Lower leg skin (tissue), 4 donors: ENCODE measurements at places on chromosomes 1 and 21.

- DNase-seq, result no peak
Measured at GRCh38 chr21:45113543-45113942, 39.2 kb downstream of the ADARB1 start.

- no peak for DNase-seq
Measured at GRCh38 chr21:44778094-44778493, 23.5 kb downstream of the UBE2G2 start.

DNA sequence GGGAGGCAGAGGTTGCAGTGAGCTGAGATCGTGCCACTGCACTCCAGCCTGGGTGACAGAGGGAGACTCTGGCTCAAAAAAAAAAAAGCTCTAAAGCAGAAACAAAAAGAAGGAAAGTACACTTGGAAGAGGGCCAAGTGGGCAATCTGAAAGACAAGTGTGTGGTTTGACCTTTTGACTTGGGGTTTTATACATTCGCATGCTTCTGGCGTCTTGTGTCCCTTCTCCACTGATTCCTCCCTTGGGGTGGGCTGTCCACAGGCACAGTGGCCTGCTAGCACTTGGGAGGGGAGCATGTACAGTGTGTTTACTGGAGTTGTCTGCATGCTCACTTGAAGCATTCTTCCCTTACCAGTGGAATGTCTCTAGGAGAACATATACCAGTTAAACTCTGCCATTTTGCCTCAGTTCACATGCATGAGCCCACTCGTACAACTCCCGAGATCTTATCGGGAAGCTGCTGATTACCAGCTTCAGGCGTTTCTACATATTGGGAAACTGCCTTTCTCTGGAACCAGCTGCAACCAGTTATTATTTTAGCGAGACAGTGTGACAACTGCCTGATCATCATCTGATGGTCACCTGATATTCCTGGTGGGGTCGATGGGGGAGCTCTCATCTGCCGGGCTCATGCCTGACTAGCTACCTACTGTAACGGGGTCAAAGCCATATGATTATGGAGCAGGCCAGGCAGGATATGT, 113.5 kb upstream of the ZNF678 start:
- no peak for DNase-seq

- DNase-seq, result no peak
Measured at GRCh38 chr1:8094481-8095241, 68.6 kb upstream of the ERRFI1 start.

DNA sequence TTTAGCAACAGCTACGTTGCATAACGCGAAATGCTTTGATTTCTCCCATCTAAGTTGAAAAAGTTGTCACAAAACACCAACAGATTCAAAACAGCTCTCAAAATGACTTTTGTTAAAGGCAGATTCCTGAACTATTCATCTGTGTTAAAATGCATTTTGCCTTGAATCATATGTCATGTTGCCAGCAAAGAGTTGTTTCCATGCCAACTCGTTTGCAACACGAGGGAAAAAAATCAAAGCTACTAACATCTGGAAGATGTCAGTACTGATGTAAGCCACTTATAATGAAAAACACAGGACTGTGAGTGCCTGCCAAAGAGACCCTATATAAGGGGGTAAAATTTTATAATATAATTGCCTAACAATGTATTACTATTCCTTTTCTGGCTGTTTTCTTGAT, 182.7 kb upstream of the PTBP2 start:
- DNase-seq, result peak; percentile 74

GRCh38 chr1:99919220-99919619, 50.6 kb upstream of the SLC35A3 start:
- no peak for DNase-seq

- no peak for DNase-seq
Measured at GRCh38 chr1:209751627-209752231, 4.1 kb upstream of the TRAF3IP3 start.

DNA sequence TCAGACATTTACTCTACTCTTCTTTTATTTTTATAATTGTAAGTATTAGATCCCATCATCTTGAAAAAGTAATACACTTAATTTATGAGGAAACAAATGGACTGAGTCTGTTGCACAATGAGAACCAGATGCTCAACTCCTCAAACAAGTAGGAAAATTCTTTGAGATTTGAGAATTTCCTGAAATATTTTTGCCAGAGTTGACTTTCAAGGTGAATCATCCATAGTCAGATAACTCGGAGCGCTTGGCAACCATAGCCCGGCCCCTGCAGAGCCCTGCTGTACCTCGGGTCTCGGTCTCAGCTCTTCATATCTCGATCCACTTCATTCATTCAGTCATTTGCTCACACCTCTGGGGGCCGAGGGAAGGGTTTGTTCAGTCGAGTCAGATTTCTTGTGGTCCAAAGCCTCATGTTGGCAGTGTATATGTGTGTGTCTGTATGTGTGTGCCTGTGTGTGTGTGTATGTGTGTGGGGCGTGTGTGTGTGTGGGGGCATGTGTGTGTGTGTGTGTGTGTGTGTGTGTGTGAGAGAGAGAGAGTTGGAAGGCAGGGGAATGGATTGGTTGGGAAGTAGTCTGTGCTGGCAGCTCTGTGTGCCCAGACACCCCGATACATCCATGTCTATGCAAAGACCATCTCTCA, 18.1 kb upstream of the PCP4 start:
- DNase-seq, result no peak

DNA sequence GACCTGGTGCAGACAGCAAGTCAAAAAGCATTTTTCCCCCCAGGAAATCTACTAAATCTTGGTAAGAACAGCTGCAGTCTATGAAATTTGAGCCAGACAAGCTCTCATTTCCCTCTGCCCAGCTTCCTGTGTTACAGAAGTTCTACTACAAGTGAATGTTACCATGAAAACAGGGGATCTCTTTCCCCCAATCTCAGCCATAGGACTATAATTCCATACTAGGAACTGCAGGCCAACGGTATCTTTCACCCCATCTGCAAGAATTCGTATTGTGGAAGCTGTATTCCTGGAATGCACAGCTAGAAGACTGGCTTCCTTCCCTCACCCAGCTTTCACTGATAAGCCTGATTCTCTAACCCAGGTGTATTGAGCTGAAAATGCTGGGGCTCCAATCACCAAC, 1655.4 kb downstream of the BRINP3 start:
- no peak for DNase-seq

GRCh38 chr1:75092141-75092540, 42.0 kb upstream of the LHX8 start:
- no peak for DNase-seq

DNA sequence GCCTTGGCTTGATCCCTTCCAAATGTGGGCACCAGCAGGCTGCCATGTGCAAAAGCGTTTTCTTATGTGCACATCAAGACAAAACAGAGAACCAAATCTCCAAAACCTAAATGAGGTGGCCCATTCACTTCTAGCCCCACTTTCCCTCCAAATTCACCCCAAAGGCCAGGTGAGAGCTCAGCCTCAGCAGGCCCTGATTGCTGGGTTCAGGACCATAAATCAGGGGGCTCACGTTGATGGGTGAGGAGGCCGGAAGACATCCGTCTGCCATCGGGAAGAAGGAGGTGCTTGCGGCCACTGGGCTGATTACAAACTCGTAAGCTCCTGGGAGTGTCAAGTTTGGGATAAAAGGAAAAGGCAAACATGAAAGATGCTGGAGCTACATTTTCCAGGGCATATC, 86.7 kb upstream of the CLDN14 start:
- DNase-seq, result no peak

GRCh38 chr1:167373398-167373797, 144.9 kb downstream of the CD247 start:
- DNase-seq, result no peak

DNA sequence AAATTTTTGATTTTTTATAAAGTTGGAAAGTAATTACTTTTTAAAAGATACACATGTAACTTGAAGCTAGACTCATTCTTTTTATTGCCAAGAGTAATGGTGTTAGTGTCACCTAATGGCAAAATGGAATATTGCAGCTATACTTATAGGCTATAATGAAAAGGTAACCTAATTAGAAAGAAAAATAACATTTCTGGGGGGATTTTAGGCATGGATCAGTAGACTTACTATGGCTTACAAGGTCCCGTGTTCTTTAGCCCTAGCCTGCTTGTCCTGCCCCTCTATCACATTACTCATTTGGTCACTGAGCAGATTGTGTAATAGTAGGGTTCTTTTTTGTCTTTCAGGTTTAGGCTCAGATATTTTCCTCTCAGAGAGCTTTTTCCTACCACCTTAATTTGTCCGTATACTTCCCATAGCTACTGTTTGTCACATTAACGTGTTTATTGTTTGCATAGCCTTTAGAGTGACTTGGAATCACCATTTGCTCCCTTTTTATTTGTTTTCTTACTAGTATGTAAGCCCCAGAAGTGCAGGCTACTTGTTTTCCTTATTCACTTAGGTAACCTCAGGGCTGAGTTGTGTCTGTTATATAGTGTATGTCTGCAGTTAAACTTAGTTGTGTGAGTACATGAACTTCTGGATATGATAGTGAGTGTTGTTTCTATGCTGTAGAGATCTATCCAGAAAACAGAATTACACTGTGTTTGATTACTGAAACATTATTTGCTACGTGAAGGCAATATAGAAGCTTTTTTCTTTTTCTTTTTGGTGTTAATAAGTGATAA, 58.7 kb downstream of the RABGAP1L start:
- DNase-seq, result no peak

DNA sequence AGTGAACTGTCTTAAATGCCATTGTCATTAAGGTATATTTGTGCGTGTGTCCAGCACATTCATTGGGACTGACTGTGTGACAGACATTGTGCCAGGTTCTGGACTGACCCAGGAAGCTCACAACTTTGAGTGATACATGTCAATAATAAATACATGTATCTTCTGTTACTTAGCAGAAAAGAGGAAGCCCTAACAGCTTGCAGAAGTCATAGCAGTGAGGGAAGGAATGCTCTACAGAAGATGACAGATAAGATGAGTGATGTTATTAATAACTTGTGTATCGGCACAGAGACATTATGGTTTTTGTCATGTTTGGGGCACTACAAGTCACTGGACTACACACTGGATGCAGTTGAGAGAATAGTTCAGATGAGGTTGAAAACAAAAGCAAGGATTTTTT, 1.2 kb upstream of the SRSF11 start:
- DNase-seq, result no peak

DNA sequence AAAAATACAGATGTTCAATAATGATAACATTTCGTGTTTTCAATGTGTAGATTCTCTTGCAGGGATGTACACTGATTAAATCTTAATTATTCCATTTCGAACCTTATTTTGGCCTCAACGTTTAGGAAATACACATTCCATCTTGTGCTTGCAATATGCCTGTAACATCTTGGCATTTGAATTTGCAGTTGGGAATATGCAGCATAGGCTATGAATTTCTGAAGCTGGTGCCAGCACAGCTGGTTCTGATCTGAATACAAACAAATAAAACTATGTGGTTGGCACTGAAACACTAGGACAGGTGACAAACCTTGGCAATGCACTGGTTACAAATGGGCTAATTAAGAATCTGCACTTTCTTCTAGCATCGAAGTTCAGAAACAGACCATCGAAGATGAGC, 108.4 kb downstream of the ERG start:
- DNase-seq, result no peak

DNA sequence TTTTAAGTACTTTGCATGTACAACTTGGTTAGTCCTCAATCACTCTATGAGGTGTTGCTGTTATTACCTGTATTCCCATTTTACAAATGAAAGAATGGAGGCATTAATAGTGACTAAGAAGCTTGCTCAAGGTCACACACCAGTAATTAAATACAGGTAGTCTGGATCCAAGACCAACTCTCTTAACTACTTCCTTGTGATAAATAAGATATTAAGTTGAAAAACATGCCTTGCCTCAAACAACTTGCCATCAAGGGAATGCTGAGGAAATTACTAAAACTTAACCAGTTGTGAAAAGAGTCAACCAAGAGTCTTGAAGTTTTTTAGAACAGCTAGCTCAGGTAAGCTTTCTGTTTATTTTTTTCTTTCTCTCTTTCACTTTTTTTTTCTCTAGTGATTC, 21.0 kb upstream of the LAMC1 start:
- no peak for DNase-seq

- DNase-seq, result no peak
Measured at GRCh38 chr1:192914696-192915095, 105.9 kb downstream of the RGS2 start.

GRCh38 chr21:39377444-39378050, 28.7 kb upstream of the HMGN1 start:
- no peak for DNase-seq

DNA sequence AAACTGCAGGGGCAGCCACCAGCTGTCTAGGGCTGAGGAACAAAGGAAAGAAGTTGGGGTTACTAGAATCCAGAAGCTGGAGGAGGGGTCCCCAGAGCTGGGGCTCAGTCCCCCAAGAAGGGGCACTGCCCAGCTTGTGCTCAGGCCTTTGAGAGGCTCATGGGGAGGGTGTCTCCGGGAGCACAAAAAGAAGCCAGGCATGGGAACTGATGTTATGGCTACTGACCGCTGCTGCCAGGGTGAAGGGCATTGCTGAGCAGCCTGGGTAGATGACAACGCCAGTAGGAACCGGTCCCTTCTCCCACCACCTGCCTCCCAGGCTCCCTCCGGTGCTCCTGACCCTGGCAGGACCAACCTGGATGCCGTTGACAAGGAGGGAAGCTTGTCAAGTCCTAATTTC, 762.5 kb upstream of the TPTE start:
- no peak for DNase-seq

DNA sequence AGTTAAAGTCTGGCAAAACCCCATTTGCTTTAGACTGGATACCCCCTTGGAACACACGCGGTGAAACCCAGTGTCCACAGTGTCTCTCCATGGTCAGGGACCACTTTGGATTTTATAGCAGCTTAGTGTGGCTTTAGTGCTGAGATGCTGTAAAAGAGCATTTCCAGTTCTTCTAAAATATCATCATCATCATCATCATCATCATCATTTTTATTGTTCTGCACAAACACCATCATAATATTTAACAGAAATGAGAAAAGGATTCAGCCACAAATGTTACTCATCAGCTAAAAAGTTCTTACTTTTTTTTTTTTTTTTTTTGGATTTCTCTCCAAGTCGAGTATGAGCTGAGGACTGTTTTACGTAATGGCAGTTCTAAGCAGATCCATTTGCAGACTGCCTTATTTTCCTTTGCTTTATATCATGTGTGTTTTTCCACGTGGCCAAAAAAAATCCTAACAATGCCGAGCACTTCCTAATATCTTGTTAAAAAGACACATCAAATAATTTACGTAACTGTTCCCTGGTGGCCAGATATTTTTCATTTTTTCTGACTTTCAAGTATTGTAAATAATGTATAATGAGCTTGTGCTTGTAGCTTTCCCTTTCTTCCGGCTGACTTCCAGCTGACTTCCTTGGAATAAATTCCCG, 62.8 kb downstream of the EVA1C start:
- DNase-seq, result no peak

GRCh38 chr1:51842261-51842660, 36.3 kb downstream of the NRDC start:
- DNase-seq, result no peak

GRCh38 chr1:66644331-66644730, 107.9 kb upstream of the DYNLT5 start:
- no peak for DNase-seq

- no peak for DNase-seq
Measured at GRCh38 chr1:235720544-235720943, 71.0 kb upstream of the GNG4 start.
